Skeletal muscle cell (primary cell): ENCODE measurements at places on chromosomes 3 and 15.

- DNase-seq = peak; percentile 99
Observed at GRCh38 chr3:62587579-62588031, 214.3 kb upstream of the FEZF2 start.

DNA sequence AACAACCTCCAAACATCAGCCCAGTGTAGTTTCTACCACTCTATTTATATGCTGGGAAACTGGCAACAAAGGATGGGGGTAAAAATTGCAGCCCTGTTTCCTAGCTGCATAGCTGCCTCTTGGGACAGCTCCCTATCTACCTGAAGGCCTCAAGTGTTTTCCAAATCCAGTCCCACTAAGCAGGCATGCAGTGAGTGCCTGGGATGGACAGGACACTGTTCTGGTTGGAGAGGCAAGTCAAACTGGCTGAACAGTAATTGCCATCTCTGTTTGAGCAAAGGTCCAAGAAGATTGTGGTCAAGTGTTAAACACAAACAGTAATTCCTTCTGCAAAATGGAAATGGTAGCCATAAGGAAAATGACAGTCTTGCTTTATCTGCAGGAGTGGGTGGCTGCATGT is 125.4 kb downstream of the FMN1 start:
- no peak for DNase-seq

DNA sequence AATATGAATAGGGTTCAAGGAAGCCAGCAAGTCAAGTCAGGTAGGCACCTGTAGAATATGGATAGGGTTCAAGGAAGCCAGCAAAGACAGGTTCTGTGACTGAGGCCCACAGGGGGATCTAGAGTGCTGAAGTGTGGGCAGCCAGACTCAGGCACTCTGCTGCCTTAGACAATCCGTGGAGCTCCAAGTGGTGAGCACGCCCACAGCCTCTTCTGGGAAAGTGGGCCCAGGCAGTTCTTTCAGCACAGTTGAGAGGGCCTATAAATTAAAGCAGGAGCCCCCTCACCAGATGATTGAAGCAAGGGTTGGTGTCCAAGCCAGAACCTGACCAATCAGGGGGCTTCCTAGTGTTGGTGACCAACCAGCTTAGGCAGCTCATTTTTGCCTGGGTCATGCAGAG is 51.0 kb downstream of the ANP32A start:
- no peak for DNase-seq

DNA sequence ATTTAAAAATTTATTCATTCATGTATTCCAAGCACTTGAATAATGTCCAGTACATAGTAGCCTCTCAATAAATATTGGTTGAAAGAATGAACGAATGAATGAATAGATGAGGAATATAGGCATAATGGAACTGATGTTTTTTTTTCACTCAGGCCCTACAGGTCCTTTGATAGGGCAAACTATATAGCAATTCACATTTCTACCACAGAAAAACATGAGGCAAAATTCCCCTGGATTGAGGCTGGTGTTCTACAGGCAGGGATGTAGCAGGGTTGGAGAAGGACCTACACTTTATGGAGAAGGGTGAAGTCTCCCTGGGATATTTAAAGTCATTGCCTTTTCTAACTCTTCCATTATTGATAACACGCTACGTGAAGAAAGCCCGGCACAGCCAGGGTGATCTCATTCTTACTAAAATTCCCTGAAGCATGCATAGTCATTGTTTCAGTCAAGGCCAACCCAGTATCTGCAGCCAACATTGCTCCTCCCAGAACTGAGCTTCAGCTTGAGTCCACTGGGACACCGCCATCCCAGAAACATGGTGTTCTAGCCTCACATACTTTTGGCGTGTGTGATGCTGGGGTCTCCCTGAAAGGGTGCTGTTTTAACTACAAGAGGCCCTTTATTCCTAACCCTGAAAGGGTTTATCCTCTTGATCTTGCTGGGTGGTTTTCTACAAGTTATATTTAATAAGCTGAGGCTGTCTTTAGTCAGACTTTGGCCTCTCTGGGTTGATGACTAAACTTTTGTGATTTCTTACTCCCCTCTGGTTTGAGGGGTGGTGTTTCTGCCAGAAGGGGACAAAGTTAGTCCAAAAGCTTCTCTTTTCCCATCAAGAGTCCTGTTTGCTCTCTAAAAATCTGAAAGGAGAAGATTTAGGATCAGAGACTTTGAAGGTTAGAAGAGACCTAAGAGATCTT is 25.9 kb upstream of the FBN1 start:
- peak; percentile 100 for DNase-seq

DNA sequence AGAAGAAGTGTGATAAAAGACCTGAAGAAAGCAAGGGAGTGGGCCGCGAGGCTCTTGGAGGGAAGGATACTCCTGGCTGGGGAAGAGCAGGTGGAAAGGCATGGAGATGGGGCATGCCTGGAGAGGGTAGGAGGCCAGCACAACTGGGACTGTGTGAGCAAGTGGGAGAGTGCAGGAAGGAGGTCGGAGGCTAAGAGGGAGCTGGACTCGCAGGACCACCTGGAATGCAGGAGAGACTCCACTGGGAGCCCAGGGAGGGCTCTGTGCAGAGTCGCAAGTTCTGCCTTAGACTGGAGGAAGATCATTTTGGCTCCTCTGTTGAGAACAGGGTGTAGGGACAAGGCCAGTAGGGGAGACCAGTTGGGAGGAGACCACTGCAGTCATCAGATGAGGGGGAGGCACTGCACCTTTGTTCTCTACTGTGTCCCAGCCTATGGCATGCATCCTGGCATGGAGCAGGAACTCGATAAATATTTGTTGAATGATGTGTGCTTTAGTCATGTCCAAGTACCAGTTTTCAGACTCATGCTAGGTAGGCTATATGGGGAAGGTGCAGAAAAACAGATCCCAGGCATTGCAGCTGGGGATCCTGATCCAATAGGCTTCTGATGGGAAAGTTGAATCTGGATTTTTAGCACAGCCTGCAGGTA is 13.7 kb downstream of the FAM107A start:
- DNase-seq = no peak

DNA sequence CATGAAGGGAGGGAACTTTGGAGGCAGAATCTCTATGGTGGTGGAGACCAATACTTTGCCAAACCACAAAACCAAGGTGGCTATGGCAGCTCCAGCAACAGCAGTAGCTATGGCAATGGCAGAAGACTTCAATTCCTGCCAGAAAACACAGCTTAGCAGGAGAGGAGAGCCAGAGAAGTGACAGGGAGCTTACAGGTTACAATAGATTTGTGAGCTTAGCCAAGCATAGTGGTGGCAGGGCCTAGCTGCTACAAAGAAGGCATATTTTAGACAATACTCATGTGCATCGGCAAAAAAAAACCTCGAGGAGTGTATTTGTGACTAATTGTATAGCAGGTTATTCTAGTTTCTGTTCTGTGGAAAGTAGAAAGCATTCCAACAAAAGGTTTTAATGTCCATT is 6.4 kb upstream of the CSTA start:
- DNase-seq = no peak

GRCh38 chr15:72404841-72405240 is 6.7 kb downstream of the TMEM202 start:
- no peak for DNase-seq

- no peak for DNase-seq
Observed at GRCh38 chr3:60531759-60532158, 719.5 kb downstream of the FHIT start.

DNA sequence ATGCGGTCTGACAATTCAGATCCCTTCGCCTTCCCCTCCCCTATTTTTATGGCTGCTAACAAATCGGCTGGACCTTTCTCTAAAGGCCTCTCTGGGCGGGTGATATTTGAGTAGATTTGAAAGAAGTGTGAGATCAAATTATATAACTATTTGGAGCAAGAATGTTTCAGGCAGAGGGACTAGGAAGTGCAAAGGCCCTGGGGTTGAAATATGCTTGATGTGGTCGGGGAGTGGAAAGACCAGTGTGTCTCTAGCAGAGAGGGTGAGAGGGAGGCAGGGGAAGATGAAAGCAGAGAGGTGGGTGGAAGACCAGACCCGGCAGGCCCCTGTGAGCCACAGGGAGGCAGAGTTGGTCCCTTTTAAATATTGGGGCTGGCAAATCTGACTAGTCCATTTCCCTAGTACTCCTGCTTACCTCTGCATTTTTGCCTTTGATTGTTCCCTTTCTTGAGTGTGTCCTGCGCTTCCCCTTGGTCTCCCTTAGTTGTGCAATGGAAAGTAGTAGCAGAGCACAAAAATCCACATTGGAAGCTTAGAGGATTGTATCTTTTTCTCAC is 32.3 kb downstream of the SLCO3A1 start:
- DNase-seq = no peak

- no peak for DNase-seq
Observed at GRCh38 chr3:7305561-7305960, 444.6 kb downstream of the GRM7 start.

DNA sequence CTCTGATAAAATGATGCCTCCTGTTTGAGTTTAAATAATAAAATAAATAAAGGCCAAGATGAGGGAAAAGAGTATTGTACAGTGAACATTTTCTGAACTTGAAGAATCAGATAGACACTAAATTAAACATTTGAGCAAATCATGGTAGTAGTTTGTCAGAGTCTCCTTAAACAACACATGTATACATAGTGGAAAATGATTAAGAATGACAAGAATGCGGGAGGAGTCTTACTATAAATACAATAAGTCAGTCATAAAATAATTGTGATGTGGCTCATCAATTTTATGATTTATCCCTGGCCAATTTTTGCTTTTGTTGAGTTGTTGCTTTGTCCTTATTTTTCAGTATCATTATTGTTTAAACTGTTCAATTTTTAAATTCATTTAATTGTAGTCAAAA is 158.0 kb upstream of the TMC3 start:
- DNase-seq = no peak

DNA sequence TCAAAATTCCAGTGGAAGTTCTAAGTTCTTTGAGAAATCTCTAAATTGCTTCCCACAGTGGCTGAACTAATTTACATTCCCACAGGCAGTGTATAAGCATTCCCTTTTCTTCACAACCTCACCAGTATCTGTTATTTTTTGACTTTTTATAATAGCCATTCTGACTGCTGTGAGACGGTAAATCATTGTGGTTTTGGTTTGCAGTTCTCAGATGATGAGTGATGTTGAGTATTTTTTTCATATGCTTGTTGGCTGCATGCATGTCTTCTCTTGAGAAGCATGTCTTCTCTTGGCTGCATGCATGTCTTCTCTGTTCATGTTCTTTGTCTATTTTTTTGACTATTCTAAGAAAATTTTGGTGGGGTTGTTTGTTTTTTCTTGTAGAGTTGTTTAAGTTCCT is 499.6 kb upstream of the CCDC54 start:
- no peak for DNase-seq

- DNase-seq = no peak
Observed at GRCh38 chr3:4981665-4982494, 2.6 kb downstream of the BHLHE40 start.

DNA sequence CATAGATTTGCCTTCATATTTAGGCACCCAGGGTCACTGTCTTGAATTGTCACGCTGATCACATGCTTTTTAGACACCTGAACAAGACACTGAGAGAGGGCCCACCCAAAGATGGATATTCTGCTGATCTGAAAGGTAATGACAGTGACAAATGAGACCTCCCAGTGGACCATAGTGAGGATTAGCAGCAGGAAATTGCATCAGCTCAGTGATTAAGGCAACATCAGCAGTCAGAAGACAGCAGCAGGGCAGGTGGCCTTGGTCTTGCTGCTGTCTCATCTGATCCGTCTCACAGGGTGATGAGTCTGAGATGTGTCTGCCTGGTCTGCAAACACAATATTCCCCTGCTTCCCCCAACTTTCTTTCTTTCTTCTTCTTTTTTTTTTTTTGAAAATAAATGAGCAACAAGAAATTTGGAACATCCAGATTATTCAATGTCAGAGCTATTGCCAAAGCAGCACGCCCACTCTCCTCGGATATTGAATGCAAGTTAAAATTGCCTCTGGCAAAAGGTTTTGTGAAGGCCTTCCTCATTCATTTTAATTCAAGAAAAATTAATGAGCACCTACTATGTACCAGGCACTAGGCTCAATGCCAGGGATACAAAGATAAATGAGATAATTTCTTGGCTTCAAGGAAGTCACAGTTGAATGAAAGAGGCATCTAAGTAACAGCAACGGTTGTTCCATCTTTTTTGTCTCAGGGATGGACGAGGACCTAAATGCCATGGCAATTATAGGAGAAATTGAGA is 14.1 kb downstream of the OTOL1 start:
- no peak for DNase-seq

GRCh38 chr3:12175844-12176453 is 17.2 kb upstream of the TIMP4 start:
- DNase-seq = no peak

DNA sequence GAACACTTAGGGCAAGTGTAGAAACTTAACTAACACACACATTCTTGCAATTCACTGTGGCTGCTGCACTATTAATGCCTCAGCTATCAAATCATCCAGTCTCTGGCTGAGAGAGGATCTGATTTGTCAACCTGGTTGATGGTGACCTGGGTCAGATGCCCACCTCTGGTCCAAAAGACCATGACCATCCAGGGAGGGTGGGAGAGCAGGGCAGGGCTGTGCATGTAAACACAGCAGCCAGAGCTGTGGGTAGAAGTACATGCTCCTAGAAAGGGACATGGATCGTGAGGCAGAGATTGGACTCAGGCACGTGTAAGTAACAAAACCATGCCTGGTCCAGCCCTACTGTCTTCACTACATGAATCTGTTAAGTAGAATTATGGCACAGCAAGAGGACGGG is 17.3 kb downstream of the MESD start:
- no peak for DNase-seq

DNA sequence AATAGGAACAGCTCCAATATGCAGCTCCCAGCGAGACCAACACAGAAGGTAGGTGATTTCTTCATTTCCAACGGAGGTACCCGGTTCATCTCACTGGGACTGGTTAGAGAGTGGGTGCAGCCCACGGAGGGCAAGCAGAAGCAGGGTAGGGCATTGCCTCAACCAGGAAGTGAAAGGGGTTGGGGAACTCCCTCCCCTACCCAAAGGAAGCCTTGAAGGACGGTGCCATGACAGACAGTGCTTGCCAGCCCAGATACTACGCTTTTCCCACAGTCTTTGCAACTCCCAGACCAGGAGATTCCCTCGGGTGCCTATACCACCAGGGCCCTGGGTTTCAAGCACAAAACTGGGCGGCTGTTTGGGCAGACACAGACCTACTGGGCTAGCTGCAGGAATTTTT is 576.9 kb upstream of the NECTIN3 start:
- DNase-seq = no peak

DNA sequence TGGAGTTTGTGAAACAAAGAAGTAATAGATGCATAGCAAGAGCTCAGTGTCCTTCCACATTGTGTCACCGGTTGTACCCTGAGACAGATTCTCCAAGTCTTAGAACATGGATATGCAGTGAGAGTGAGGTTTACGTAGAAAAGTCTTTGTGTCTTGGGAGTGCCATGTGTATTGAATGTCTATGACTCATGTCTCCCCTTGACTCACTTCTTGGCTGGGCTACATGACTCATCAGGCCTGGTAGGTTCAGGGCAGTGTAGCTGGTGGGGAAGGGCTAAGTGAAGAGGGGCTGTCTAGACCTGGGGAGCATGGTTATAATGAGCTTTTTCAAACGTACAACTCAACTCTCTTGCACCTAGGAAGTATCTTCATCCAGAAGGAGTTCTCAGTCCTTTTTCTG is 167.4 kb downstream of the GAP43 start:
- DNase-seq = peak; percentile 98

GRCh38 chr3:127532561-127533203 is 57.9 kb downstream of the TPRA1 start:
- no peak for DNase-seq
